ENCODE measurements at places on chromosomes 7 and 10.

GRCh38 chr7:133718131-133718530, 409.0 kb upstream of the LRGUK start:
- no peak for DNase-seq

DNA sequence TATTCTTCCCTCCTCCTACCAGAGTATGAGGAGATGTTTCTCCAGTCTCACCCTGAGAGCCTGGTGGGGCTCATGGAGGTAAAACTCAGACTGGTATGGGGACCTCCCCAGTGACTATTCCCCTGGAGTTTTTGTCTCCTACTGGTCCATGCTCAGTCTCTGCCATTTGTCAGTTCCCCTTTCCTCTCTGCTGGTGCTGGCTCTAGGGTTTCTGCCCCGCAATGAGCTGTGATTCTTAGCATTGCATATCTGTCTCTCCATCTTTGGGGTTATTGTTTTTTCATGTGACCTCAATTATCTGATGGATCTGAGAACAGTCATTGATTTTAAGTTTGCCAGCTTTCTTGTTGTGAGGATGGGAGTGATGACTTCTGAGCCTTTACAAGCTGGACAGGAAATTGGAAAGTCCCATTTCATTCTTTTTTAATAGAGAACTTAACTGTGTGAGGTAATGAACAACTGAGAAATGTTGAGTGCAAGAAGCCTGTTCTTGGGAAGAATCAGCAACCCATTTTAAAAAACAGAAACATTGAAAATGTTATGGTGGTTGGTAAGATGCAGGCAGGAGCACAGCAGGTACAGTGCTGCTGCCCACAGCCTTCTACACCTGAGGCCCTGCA, 26.9 kb downstream of the NACAD start:
- DNase-seq, result peak; percentile 4

- DNase-seq, result peak; percentile 27
Observed at GRCh38 chr7:150947761-150948651, 30.1 kb downstream of the KCNH2 start.

DNA sequence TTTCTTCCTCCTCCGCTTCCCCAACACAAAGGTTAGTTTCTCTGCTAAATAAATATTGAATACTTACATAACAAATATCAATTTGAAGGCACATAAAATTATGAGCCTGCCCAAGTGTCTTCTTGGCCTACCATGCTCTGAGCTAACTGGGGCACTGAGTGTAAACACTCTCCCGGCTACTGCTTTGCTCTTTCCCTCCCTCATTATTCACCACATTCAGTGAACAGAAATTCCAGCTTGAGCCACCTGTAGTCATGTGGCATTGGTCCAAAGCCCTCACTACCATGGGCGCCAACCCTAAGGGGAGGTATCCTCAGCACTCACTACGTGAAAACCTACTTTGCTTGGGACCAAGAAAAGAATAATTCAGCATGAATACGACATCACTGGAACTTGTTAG, 409.0 kb downstream of the KCNMA1 start:
- DNase-seq, result no peak

DNA sequence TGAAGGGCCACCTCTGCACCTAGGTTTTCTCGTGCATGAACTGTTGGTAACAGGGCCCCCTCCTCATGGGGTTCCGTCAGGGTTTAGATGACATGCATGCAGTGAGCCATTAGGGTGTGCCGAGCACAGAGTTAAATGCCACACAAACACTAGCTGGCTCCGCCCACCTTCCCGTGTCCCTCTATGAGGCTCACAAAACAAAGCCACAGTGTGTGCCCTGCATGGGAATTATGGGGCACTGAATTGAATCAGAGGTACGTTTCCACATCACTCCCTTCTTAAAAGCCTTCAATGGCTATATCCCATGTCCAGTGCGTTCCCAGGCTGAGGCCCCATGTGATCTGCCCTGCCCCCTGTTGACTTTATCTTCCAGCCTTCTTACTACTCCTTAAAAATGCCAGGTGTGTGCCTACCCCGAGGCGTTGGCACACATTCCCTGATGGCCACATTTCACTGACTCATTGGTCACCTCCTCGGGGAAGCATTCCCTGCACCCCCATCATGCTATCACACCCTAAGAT, 35.7 kb downstream of the GSDME start:
- no peak for DNase-seq

DNA sequence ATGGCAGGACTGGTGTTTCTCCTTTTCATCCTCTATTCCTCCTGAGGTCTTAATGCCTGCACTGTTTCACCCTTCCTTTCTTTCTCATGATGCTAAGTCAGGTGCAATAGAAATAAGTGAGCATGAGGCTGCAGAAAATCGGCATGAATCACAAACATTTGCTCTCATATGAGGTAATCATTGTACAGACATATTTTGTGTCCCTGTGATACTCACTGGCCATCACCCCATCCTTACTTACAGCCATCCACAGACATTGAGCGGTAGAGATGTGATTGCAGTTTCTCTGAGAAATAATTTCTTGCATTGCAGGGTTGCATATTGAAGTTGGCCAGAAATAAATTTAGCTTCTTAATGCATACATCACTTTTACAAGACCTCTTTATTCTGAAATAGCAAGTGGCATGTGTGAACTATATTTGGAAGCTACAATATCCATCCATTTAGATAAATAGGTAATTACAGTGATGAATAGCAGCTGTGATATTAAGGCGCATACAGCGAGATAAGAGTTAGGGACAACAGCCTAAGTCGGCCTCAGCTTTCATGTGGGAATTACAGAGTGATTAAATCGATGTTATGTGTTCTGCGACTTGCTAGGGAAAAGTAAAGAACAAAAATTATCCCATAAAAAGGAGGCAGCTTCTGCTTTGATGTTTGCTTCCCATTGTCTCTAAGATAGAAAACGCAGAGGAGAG, 612.6 kb downstream of the SORCS3 start:
- DNase-seq, result no peak

GRCh38 chr7:122257056-122257455, 47.5 kb downstream of the FEZF1 start:
- DNase-seq, result no peak

- DNase-seq, result no peak
Observed at GRCh38 chr7:83153419-83153818, 9.3 kb downstream of the PCLO start.

DNA sequence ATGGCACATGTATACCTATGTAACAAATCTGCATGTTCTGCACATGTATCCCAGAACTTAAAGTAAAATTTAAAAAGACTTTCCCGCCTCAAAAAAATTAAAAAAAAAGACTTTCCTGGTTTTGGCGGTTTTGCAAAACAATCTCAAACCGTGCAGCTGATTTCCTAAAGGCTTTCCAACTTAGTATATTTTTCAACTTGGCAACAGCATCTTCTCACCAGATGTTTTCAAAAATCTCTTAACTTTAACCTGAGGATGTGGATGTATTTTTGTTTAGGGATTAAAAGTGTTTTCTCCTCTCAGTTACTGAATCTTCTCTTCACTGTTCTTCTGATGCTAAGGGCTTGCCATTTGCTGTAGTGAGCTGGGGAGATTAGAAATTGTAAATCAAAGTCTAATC, 96.5 kb upstream of the PLPP4 start:
- DNase-seq, result no peak

DNA sequence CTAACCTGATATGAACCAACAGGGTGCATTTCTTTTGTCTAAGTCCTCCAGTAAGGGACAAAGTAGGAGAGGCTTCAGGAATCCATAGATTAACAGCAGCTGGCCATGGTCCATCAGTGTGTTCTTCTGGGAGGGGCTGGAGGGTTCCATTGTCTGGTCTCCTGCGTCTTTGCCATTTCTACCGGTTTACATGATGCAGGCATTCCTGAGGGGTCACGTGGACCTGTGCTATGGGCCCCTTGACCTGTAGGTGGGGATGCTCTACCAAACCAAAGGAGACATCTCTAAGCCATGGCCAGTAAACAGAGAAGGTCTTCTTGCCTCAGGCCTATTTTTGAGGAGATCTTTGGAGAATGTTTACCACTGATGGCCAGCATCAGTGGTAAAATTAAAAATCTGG, 28.7 kb upstream of the HABP2 start:
- no peak for DNase-seq

DNA sequence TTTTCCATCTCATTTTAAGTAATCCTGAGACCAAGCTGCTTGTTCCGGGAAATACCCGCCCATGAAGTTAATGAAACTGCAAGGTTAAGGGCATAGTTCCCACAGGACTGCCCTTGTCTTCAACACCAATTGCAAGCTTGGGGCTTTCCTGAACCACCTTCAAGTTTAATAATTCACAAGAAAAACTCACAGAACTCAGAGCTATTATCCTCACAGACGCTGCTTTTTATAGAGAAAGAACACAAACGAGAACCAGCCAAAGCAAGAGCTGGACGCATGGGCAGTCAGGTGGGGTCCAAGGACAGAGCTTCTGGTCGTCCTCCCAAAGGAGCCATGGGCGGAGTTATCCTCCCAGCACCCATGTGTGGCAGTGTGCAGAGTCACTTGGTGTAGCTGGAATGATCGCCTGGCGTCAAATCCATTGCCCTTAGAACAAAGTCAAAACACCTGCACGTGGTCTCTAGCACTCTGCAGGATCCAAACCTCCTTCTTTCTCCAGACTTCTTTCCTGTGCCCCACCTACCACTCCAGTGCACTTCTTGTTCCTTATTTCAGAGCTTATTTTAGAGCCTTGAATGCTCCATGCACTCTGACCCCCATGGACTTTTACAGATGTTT, 56.7 kb downstream of the SNX10 start:
- DNase-seq, result no peak

GRCh38 chr7:289209-289755, 688 bp upstream of the FOXL3 start:
- no peak for DNase-seq

GRCh38 chr7:48847917-48848316, 76.4 kb upstream of the CDC14C start:
- DNase-seq, result no peak

DNA sequence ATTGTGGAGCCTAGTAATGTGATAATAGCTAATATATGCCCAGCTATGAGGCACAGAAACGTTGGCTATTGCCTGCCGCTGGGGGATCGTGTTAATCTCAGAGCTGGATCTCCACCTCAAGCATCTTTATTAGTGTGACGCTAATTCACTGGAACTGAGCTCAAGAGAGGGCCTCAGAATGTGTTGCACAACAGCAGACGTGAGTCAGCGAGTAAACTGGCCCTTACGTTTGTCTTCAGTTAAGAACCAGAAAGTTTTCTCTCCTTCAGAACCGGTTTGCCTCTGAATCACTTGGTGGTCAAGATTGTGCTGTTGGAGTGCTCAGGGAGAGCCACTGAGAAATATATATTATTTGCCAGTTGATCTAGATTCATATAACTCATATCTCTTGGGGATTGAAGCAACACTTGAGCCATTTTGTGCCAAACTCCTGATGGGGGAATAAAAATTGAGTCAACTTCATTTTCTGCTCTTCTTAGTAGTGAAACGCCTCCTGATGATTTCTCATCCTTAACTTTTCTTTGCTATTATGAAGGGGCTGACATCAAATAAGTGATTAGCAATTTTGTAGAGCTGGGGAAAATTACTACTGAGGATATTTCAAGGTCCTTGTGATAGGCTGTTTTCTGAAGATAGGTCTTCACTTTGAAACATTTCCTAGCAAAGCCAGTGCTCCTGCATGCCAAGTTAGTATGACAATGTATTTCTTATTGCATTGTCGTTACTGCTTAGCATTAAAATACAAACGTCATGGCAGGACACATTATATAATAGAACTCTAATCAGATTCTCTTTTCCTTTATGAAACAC, 22.3 kb downstream of the BZW2 start:
- DNase-seq, result no peak

DNA sequence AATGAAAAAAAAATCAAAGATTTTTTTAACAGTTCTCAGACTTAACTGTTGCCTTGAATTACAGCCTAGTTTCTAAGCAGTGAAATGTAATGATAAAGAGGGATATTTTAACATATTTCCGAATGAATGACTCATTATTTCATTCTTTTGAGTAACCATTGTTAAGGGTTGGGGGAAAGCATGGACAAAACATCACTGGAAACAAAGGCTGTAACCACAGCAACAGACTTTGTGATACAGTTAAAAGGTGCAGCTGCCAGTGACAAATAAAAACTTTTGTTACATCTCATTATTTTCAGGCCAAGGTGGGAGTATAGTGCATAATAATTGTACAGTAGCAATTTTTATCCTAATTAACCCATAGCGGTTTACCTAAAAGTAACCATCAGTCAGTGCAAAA, 172.6 kb downstream of the LRRTM3 start:
- DNase-seq, result no peak

DNA sequence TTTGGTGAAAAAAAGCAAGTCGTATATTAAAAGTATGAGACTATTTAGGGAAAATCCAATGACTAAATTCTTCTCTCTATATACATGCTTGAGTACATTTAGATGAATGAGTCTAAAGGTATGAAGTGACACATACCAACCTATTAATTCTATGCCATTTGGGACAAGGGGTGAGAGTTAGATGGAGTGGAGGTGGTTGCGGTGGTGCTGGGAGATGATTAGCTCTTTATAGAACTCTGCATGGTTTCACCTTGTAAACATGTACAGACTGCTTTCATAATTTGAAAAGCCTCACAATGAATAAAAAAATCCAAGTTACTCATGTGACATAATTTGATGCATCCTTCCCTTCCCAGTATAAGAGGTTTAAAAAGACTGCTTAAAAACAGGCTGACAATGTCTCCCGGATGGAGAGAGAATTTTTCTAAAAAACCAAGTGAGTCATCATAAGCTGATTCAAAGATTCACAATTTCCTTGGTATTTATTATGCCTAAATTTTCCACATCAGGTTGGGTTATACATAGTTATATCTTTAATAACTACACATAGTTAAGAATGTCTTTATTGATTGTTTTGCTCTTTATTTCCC, 572.8 kb downstream of the REEP3 start:
- no peak for DNase-seq

GRCh38 chr7:106827626-106828025, 37.5 kb upstream of the PIK3CG start:
- no peak for DNase-seq

DNA sequence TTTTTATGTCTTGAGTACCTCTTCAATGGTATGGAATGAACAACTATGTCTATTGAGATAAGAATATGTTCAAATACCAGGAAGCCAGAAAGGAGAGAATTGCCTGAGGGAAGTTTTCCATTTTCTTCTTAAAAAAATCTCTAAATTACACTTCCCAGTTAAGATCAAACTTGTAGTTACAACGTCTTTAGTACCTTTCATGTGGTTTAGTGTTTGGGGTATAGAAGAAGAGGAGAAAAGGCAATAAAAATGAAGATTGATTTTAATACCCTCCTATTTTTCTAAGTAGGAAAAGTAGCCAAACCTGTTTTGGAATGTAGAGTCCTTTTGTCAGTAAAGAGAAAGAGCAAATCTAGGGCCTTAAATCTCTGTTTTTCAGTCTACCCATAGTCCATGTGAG, 470.0 kb upstream of the SEMA3A start:
- DNase-seq, result no peak

- no peak for DNase-seq
Observed at GRCh38 chr10:80283536-80284199, 5.8 kb downstream of the MAT1A start.

- no peak for DNase-seq
Observed at GRCh38 chr10:95328013-95328412, 37.2 kb upstream of the PDLIM1 start.

GRCh38 chr10:90846746-90847145, 11.1 kb downstream of the HTR7 start:
- no peak for DNase-seq

Measured in activated CD4-positive, CD25-positive, alpha-beta regulatory T cell treated with anti-CD3 and anti-CD28 coated beads, Interleukin-2, amount 50 U/mL, for 72 hours (primary cell).